ENCODE measurements at places on chromosomes 1 and 21.

GRCh38 chr1:219990782-219991510 lies 55.4 kb downstream of the EPRS1 start:
- no peak for DNase-seq

DNA sequence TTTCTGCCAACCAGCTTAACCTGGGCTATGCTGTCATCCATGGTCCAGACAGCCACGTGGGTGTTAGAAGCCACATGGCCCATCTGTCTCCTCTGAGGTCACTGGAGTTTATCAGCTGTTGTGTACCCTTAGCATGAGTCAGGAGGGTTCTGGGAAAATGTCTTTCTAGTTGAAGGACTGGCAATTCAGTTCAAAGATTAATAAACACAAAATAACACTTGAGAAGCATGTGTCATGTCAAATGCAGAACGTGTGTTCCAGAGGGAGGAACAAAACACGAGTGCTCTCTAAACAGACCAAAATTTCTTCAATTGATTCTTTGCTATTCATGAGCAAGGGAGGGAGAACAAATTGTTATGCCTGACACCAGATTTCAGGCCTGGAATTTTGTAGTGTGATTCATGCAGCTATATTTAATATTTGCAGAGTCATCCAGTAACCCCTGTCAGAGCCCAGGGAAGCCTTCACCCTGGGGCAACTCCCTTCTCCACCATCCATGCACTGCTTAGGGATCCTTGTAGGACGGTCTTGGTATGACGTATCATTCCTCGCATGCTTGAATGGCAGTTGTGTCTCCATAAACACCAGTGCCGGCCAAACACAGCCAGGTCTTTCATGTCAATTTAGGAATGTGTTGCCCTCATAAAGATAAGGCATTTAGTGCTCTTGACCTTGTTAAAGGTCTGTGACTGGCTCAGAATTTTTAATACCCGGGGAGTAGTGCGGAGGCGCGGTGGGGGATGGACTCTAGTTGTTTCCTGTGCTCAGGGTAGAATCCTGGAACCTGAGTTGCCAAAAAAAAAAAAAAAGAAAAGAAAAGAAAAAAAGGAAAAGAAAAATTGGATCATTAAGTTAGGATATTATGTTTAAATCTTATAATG lies 27.7 kb upstream of the DYRK1A start:
- DNase-seq, result no peak

DNA sequence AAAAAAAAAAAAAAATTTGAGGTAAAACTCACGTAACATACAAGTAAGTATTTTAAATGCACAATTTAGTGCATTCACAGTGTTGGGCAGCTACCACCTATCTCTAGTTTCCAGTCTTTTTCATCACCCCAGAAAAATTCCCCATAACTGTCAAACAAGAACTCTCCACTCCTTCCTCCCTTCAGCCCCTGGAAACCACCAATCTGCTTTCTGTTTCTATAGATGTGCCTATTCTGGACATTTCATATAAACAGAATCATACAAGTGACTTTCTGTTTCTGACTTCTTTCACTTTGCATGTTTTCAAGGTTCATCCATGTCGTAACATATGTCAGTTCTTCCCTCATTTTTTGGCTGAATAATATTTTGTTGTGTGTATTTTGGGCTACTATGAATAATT lies 24.9 kb upstream of the ETS2 start:
- DNase-seq, result no peak

GRCh38 chr1:39977202-39977601 lies 22.3 kb downstream of the MFSD2A start:
- DNase-seq, result no peak

- DNase-seq, result no peak
These were observed 20.4 kb downstream of the OLFML2B start for GRCh38 chr1:162003061-162003829.

- no peak for DNase-seq
These were observed 59.6 kb upstream of the OLIG2 start for GRCh38 chr21:32966120-32966519.

DNA sequence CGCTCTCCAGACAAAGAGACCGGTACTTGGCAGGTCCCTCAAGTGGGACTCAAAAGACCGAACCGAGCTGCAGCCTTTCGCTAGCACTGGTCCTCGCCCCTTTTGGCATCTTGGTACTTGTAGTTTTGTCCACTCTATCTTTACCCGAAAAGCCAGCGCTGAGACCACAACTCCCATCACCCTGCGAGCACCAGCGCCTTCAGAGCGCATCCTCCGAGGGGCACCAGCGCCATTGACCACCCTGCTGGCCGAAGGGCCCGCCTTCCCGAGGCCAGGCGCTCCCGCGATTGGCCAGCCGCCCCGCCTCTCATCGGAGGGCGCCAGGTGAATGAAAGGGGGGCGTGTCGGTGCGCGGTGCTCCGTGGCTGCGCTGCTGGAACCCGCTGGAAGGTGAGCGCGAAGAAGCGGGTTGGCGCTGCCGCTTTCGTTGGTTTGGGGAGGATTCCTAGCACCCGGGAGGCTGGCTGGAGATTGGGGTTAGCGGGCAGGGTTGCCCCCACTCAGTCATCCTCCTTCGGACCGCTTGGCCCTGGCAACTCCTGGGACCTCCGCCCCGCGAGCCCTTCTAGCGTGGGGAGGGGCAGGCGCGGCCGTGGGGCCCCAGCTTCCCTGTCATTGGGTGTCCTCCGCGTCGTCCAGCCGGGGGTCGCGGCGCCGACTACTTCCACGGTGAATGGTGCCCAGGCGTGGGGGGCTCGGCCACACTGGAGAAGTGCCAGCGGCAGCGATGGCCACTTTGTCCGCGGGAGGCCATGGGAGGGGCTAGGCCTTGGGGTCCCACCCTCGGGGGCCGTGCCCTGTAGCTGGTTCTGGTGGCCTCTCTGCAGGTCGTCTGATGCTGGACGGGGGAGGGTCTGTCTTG lies at the start of gene ZBTB8B:
TSS of gene ZBTB8B (plus strand) at position 357 of the 862 bp plus-strand sequence. CDS start 5,553 bp downstream, outside the sequence.
- DNase-seq, result peak; percentile 37

DNA sequence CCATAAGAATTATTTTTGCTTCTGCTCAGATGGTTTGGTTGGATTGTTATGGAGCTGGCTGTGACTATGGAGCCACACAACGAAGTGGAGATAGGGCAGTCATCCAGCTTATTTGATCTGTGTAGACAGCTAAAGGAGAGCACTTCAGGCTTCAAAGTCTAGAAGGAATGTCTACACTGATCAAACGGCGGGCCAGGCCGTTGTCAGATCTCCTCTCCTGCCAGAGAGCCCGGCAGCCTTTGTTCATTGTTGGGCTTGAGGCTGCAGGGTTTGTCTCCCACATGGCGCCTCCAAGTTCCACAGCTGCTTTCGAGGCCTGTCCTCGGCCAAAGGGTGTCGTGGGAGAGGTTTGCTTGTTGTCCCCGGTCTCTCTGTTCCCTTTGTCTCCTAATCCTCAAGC lies 2.8 kb upstream of the STMN1 start:
- DNase-seq, result no peak

- no peak for DNase-seq
These were observed 1.1 kb upstream of the TBX15 start for GRCh38 chr1:118989006-118989815.

- DNase-seq, result no peak
These were observed 35.8 kb downstream of the RIPK4 start for GRCh38 chr21:41731081-41731480.

- DNase-seq, result no peak
These were observed 158.0 kb downstream of the TGFB2 start for GRCh38 chr1:218503102-218503501.

- DNase-seq, result no peak
These were observed 44.5 kb downstream of the PIK3R3 start for GRCh38 chr1:46087891-46088290.

GRCh38 chr1:206947255-206947654 lies 989 bp upstream of the PIGR start:
- DNase-seq, result no peak

GRCh38 chr1:2570332-2570731 lies 14.2 kb downstream of the TNFRSF14 start:
- no peak for DNase-seq

GRCh38 chr1:239388159-239388485 lies 1.8 kb downstream of the CHRM3 start:
- no peak for DNase-seq

DNA sequence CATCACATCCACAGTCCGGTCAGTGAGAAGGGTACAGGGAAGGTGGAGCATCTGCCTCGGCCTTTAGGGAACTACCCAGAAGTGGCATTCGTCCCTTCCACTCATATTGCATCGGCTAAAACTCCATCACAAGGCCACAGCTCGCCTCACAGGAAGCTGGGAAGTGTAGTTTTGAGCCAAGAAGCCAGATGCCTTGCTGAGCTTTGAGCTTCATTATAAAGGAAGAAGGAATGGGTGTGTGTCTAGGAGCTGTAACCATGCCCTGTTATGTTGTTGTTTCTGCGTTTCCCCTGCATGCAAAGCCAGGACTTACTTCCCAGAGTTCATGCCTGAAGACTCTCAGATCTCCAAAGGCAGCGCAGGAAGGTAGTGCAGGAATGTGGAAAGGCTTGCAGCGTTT lies 61.1 kb downstream of the OPTC start:
- DNase-seq, result no peak

DNA sequence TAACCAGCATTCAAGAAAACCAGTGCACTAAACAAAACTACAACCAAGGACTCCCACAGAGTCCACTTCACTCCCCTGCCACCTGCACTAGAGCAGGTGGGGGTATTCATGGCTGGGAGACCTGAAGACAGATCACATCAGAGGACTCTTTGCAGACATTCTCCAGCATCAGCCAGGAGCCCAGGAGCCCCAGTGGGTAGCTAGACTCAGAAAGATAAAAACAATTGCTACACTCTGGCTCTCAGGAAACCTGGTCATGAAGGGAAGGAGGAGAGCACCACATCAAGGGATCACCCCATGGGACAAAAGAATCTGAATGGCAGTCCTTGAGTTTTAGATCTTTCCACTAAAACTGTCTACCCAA lies 472.1 kb downstream of the PLPP3 start:
- no peak for DNase-seq

GRCh38 chr1:80769208-80769750 lies 1031.5 kb upstream of the ADGRL2 start:
- DNase-seq, result no peak

DNA sequence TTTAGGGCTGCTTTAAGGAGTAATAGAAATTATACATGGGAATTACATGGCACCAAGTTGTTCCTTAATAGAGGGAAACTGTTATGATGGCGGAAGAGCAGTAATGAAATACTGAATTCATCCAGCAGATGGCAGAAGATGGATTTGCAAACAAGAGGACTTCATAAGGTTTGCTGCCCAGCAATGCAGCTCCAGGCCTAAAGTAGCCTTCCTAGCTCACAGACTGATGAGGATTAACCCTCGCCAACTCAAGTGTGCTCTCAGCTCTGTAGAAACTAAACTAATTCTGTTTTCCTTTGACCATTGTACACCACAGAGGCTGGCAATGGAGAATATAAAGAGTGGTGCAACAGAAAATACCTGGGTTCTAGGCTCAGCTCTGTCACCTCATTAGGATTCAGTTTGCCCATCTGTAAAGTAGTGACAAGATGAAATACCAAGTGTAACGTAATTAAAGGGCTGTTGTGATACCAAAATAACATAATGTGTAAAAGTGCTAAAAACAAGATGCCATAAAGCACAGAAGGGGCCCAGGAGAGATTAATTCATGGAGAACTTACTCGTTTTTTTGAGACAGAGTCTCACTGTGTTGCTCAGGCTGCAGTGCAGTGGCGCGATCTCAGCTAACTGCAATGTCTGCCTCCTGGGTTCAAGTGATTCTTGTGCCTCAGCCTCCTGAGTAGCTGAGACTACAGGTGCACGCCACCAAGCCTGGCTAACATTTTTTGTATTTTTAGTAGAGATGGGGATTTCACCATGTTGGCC lies 102.4 kb upstream of the SERBP1 start:
- DNase-seq, result no peak

GRCh38 chr21:46099476-46099875 lies 1.6 kb downstream of the COL6A2 start:
- DNase-seq, result peak; percentile 45

GRCh38 chr1:25952841-25953401 lies 44.9 kb downstream of the PAFAH2 start:
- DNase-seq, result no peak
